ENCODE measurements at places on chromosomes 1 and 21.
A peak's percentile ranks its signal among the peaks of the same experiment; 100 is the strongest.

- no peak for DNase-seq
Measured at GRCh38 chr1:220684890-220685289, 5.3 kb upstream of the C1orf115 start.

DNA sequence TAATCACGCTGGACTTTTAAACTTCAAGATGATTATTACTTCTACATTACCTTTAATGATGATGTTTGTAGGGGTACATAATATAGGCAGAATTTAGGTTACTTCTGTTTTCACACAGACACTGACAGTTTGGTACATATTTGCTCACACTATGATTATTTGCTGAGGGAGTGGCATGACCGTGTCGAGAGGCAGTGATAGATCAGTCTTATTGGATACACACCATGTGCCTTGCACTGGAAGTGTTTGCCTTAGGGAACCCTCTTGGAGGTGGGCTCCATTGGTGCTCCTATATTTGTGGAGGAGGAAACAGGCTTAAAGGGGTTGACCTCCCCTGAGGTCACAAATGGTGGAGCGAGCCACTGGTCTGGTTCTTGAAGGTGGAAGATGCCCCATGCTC is 132.1 kb downstream of the PRDM2 start:
- DNase-seq: no peak

DNA sequence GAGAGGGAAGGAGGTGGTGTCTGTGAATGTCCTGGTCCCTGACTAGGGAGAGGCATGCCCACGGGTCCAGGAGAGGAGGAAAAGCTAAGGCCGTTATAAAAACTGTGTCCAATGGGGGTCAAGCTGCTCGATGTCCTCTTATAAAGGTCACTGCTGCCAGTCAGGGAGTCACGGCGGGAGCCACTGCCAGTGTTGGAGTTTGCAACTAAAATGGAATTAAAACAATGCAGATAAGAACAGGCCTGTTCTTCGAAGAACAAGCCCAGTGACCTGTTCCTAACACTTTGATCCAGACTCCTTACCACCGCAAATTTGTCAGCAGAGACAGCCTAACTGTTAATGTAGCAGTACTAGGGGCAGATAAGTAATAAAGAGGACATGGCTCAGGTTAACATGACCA is 56.1 kb upstream of the SDC3 start:
- no peak for DNase-seq

DNA sequence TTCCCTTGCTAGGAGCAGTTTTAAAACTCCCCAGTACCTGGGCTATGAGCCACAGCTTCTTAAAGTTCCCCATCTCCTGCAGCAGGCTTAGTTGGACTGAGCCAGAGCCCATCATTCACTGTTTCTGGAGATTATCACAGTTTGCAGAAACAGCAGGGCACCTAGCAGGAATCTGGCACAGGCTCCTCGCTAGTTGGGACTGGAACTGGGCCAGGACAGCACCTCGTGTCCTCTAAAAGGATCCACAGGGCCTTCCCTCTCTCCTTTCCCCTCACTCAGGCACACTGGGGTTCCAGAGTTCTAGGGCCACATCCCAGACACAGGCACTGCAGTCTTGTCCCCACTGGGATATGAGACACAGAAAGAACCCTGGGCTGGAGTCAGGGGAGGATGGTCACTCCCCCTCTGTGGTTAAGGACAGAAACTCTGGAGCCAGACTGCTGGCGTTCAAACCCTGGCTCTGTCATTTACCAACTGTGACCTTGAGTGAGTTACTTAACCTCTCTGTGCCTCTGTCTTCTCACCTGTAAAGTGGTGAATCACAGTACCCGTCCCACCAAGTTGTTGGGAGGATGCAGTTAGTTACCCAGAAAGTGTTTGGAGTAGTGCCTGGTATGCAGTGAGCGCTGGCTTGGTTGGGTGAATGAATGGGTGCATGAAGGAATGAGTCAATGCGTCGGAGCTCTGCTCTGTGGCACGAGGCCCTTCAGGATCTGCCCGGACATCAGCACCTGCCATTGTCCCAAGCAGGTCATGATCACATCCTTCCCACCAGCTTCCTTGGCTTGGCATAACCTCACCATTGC is 18.8 kb upstream of the ECE1 start:
- DNase-seq: peak; percentile 72

DNA sequence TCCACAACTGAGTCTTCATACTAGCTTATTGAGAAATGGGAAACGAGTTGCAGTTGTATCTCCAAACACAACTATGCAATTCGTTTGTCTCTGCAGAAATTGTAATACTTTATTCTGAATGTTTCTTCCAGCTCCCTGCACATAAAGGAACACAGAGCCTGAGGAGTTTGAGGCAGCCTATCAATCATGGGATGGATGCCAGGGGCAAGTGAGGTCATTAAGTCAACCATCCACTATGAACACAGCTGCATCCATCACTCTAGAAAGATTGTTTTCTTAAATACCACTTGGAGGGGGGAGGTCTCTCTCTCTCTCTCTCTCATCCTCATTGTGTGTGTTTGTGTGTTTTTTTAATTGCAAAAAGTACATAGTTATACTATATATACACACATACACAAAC is 2.9 kb upstream of the PSMB2 start:
- no peak for DNase-seq

DNA sequence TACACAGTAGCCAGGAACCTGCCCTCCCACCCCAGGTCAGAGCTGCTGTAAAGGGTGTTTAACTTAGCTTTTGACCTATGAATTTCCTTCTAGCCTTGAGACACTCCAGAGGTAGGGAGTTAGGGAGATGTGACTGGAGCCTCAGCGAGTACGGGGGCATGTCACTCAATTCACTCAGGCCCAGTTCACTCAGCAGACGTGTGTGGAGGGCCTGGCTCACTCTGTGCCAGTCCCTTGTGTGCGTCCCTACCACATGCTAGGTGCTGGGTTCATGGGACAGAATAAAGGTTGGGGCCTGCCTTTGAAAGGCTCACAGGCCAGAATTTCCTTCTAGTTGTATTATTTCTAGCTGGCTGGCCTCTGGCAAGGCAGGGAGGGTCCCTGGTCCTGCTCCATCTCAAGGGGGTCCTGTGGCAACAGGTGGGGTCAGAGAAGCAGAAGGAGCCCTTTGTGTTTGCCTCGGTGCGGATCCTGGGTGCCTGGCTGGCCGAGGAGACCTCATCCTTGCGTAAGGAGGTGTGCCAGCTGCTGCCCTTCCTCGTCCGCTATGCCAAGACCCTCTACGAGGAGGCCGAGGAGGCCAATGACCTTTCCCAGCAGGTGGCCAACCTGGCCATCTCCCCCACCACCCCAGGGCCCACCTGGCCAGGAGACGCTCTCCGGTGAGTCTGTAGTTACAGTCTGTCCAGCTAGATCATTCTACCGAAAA is 4.5 kb downstream of the NCDN start:
- no peak for DNase-seq

GRCh38 chr1:145892486-145893087 is 6.9 kb upstream of the ANKRD35 start:
- peak; percentile 90 for DNase-seq

GRCh38 chr21:39664586-39664985 is 51.8 kb downstream of the B3GALT5 start:
- no peak for DNase-seq

DNA sequence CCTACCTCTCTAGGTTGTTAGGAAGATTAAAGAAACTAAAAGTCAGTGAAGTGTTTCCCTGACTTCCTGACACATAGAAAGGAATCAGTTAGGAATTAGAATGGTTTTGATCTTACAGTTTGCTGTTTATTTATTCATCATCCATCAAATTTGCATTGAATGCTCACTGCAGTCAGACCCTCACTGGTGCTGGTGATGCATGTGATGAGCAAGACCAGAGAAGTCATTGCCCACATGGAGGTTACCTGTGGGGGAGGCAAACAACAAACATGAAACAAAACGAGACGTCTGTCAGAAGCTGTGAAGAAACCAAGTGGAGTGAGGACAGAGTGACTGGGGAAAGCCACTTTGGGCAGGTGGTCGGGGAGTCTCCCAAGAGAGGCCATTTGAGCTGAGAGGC is 6.4 kb downstream of the CTPS1 start:
- DNase-seq: no peak

- peak; percentile 92 for DNase-seq
Measured at GRCh38 chr1:63367215-63368103, at the start of gene ALG6. ALG6 (plus strand) TSS chr1:63367627; CDS start chr1:63370978, 3,351 bp downstream.

DNA sequence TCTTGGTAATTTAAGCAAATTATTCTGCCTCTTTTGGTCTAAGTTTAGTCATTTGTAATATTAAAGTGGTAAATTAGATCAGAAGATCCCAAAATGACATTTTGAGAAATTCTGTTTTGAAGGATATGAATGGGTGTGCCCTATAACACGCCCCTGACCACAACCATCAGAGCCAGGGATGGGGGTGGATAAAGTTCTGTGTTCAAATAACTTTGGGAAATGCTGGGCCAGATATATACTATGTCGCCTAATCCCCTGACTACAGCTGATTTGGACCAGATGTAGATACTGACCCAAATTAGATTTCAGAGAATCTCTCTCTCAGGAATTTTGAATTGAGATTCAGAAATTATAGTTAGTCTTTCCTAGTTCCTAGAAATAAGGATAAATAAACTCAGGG is 21.2 kb upstream of the EDEM3 start:
- peak; percentile 53 for DNase-seq

DNA sequence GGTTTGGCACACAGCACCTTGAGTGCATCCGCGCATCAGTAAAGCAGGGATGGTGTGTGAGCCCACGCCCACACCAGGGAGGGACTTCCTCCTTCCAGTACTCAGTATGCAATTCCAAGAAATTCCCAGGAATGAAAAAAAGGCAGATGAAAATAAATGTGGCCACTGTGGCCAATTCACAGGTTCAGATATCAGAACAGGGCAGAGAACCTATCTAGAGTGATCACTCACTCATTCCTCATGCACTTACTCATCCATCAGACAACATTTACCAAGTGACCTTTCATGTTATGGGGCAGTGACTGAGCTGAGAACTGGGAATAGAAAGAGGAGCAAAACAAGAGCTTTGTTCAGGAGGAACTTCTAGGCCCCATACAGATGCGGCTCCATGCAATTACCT is 113.7 kb downstream of the ZSCAN20 start:
- no peak for DNase-seq

DNA sequence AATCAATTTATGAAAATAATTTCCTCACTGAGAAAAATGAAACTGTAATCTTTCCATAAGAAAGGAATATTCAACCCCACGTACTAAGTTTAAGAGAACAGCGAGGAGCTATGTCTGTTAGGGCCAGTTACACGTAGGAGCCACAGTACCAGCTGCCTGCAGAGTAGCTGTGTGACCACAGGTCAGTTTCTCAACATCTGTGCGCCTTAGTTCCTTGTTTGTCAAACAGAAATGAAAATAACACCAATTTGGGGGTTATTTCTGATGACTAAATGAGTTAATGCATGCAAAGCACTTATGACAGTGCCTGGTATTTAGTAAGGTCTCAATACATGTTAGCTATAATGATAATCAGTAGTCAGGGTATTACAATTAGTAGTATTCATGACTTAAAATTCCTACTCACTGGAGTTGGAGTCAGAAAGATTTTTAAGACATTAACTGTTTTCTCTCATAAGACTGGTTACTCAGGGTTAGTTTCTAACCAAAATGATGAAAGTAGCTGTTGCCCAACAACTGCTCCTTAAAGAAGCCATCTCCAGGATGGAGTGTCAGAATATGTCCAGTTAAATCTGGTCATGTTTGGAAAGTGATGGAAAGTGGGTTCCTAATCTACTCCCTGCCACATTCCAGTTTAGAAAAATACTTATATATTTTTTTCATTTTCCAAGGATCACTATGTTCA is 85.8 kb upstream of the ZNF648 start:
- peak; percentile 23 for DNase-seq

GRCh38 chr21:28427394-28428022 is 565.2 kb downstream of the LTN1 start:
- no peak for DNase-seq

- no peak for DNase-seq
Measured at GRCh38 chr1:37461698-37462436, 12.5 kb upstream of the ZC3H12A start.

DNA sequence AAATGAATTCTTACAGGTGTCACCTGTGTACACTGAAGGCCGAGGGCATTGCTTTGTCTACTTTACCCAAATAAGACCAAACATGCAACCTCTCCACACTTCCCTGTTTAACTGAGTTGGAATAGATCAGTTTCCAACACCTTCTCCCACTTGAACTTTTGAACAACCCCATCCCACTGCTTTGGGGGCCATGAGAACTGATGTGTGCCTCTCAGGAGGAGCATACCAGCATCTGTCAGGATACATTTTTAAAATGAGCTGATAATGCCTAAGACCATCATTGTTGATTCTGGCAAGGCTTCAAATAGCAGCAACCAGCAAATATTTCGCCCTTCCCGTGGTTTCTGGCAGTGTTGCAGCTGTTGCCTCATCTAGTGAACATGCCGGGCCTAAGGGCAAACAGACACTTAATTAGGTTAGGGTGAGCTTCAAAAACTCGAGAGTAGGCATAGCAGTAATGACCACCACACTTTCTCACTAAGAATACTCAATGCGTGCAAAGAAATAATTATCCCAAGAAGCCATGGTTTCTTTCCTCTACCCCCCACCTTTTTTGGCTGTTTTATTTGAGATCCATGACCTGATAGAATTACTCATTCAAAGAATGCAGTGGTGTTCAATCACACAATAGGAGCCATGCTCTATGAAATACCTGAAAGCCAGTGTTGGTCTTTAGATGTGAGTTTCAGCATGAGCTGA is 63.7 kb downstream of the MAP10 start:
- peak; percentile 1 for DNase-seq

DNA sequence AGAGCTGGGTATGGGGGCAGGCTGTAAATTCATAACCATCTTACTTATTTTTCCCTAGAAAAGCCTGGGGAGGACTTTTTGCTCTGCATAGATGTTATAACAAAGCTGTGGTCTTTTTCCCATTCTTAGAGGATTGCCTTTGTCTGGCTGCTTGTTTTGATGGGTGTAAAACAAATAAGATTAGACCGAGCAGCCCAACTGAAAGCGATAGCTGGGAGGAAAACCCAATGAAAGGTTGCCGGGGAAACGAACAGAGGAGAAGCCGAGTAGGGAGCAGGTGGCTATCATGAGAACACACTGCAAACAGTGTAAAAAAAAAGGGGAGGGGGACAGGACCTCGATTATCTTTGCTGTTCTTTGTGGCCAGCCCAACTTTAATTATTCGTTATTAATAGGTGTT is 1.9 kb downstream of the ELAVL4 start:
- DNase-seq: no peak

DNA sequence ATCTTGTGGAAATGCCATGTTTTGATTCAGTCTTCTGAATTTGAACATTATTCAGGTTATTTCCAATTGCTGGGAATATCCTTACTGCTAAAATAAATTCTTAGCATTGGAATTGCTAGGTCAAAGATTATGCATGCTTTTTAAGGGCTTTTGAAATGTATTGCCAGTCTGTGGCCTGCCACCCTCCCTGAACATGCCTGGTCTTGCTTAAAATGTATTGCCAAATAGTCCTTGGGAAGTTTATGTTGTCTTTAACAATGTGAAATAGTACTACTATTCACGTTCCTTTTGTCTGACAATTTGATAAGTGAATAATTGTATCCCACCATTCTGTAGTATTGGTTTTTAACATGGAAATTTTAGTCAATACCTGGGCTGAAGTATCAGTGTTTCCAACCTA is 13.6 kb downstream of the TARDBP start:
- no peak for DNase-seq

GRCh38 chr21:35988416-35989137 is 71.7 kb downstream of the SETD4 start:
- no peak for DNase-seq

Data from hematopoietic multipotent progenitor cell treated with erythropoietin and hydrocortisone succinate and interleukin-3 and kit ligand, for 8 days (in vitro differentiated cells).